Esophagus muscularis mucosa (tissue), 4 donors: ENCODE measurements at places on chromosomes 2 and 18. TPM values are rescaled to one million over a fixed set of nuclear protein-coding genes. Genes with fewer than 3 reads are reported as not detected.

DNA sequence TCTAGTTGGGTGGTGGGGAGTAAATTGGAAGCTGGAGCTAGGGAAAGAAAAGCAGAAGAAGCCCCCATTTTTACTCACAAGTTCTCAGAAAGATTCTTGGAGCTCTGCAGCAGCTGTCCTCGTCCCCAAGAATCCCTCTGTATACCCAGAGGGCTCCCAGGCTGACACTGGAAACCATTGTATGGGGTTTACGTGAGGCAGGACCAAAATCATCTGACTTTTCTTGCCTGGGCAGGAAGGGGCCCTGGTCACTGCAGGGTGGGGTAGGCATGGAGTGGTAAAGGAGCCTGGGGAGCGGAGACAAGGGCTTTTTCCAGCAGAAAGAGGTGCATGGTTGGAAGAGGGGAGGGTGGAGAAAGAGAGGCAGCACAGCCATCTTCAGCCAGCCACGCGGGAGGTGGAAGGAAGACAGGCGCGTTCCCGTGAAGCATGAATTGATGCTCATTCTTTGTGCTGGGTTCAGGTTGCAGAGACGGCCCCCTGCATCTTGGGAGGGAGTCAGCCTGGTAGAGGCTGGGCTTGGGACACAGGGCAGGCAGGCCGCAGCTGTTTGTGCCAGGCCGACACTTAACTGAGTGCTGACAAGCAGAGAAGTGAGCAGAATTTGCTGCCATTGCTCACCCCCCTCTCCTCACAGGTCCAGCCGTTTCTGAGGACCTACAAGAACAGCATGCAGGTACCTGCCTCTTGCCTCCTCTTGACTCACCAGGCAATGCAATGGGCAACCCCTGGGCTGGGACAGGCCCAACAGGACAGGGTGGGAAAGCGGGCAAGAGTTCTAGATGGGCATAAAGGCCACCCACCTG lies 94.8 kb downstream of the PLB1 start:
- no peak overlapping the region for H3K27ac ChIP-seq
- no peaks in the 10 kb centered on the region for H3K27me3 ChIP-seq
- H3K36me3 ChIP-seq = no peaks in the 10 kb centered on the region
- H3K4me3 ChIP-seq = no peak overlapping the region
- no peak for DNase-seq

REG3A gene
- not detected for total RNA-seq

DNA sequence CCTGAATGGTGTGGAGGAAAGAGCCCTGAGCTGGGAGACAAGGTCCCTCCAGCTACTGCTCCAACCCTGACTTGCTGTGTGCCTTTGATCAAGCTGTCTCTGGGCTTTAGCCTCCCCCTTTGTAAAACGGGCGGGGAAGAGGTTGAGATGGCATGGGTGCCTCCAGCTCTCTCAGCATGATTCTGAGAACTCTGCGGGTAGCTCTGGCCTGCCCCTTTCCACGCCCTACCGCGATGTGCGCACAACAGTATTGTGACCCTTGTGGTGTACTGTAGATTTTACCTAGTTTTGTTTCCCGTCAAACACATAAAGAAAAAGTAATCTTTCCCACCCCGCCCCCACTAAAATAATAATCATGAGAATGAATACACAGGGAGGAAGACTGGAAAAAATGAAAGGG lies 5.3 kb downstream of the CD8A start:
- no peak overlapping the region for H3K27ac ChIP-seq
- DNase-seq = no peak
- no peaks in the 10 kb centered on the region for H3K36me3 ChIP-seq
- no peak overlapping the region for H3K4me3 ChIP-seq

- no peaks in the 10 kb centered on the region for H3K27me3 ChIP-seq
- DNase-seq = no peak
- no peaks in the 10 kb centered on the region for H3K36me3 ChIP-seq
Measured at GRCh38 chr2:188695953-188696352, 278.2 kb upstream of the COL3A1 start.

TM4SF20 gene
- total RNA-seq = not detected
